8988T (cell line): ENCODE measurements at places on chromosomes 7 and 10.

DNA sequence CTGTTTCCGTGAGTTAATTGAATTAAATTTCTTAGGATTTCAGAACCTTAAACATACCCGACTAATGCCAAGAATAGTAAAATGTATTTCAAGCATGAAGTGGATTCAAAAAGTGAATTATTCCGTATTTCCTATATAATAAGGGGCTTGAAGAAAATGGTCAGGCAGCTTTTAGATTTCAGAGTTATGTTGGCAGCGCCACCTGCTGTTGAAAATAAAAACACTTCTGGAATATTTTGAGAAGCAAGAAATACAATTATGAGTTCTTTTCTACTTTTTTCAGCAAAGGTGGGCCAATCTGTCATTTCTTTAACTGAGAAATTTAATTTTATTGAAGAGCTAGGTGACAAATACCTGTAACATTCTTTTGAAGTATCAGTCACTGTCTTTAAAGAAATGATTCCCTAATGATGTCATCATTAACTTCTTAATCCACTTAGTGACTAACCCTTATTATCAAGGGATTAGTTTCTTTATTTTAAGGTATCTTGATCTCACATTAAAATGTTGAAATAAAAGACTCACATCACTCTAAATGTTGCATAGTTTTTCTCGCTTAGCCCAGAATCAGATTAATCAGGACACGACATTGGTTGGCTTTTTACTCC lies 36.6 kb upstream of the AGR3 start:
- no peak for DNase-seq

DNA sequence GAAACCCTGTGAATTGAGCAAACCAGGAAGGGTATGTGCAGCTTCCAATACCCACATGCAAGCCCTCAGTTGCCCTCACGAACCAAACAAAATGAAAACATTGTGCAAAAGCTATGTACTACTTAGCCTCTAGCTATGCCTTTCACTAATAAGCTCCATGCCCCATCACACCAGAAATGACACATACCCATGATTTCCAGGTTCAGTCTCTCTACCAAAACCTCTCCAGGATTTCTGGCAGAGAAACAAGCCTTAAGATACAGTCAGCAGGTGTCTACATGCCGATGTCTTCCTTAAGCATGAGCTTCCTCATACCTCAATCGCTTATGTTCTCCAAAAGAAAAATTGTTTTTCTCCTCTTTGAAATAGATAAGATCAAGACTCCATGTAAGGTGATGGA lies 527.8 kb upstream of the AUTS2 start:
- no peak for DNase-seq

DNA sequence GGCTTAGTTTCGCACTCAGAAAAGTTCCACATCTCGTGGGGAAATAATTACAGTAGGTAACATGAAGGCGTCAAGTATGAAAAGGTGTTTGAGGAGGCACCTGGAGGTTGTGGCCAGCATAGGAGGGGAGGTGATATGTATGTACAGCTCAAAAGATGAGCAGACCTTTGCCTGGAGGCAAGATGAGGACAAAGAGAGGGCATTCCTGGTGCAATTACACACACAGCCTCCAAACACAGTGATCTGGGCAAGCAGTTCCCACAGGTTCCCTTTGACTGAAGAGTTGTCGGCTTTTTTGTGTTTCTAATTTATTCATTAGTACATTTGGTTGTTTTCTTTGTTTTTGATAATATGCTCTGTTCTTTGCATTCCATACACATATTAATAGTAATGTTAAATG lies 46.9 kb downstream of the CDK14 start:
- DNase-seq: no peak

GRCh38 chr10:50613726-50614443 lies 9.9 kb downstream of the SGMS1 start:
- no peak for DNase-seq

- DNase-seq: no peak
Measured at GRCh38 chr7:156620291-156620675, 20.3 kb upstream of the RNF32 start.

DNA sequence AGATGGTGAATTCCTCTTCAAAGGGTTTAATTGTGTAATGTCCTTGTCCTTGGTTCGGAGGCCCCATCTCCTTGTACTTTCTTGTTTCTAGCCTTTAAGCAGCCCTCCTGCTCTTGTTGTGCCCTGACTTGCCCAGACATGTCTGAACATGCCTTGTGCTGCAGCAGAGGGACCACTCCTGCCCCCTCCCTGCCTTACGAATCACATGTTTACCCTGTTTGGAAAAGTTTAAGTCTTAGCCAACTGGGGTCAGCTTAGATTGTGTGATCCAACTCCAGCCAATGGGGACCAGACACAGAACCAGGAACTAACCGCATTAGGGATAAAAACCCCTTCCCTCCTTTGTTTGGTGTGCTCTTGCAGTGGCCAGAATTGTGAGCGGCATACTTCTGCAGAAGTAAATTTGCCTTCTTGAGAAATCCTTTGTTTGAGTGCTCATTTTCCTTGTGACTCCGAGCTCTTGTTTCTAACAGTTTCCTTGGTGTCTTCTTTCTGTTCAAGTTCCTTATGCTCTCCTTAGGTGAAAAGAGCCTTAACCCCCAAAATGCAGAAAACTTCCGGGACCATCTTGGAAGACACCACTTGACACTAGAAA lies 29.4 kb downstream of the CLRN3 start:
- no peak for DNase-seq

DNA sequence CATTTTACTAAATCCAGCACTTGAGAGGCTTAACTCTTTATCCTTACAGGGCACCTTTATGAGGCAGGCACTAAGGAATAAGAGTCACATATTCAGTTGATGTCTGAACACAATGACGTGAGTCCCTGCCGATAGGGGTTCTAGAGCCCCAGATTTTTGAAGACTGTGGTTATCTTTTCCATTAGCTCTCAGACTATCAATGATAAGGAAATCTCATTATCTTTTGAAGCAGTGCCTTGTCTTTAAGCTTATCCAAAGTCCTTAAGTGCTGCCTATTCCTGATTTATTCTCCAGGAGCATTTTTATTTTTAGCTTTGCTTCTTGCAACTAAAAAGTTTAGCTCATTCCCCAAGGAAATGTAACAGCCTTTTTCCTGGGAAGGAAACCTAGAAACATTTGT lies 444.1 kb upstream of the LRRN3 start:
- no peak for DNase-seq

GRCh38 chr7:92609921-92610518 lies 19.8 kb upstream of the FAM133B start:
- DNase-seq: no peak

GRCh38 chr7:150447966-150448788 lies 2.3 kb upstream of the GIMAP8 start:
- DNase-seq: no peak

- DNase-seq: no peak
Measured at GRCh38 chr10:98135222-98135899, 904 bp downstream of the R3HCC1L start.

GRCh38 chr10:89295597-89295996 lies 6.2 kb upstream of the IFIT2 start:
- DNase-seq: no peak

DNA sequence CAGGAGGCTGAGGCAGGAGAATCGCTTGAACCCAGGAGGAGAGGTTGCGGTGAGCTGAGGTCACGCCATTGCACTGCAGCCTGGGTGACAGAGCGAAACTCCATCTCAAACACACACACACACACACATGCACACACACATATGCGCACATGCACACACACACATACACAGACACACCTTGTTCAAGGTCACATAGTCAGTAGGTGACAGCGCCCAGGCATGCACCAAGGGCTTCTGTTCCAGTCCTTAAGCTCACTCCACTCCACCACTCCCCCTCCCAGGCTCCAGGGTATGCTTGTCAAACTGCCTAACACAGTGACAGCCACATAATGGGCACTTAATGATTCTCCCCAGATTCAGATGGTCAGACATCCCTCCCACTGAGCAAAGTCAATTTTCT lies 37.0 kb downstream of the KCNMA1 start:
- DNase-seq: no peak

DNA sequence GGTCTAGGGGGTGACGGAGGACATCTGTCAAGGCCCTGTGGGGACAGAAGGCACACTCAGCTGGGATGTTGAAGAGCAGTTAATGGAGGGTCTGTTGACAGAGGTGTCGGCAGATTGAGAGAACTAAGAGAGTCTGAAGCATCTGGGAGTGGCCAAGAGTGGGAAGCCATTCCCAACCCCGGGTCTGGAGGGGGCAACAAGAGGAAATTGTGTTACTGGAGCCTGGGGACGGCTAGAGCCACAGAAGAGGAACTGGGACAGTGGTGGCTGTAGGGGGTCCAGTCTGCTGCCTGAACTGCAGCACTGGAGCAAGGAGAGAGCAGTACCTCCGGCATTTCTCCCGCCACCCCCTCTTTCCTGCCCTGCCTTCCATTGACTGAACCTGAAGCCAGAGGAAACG lies 136.6 kb downstream of the CHN2 start:
- no peak for DNase-seq

- DNase-seq: no peak
Measured at GRCh38 chr7:130804220-130804619, 70.2 kb upstream of the KLF14 start.

- DNase-seq: no peak
Measured at GRCh38 chr7:156001496-156002260, 189.4 kb upstream of the SHH start.

- no peak for DNase-seq
Measured at GRCh38 chr7:51354897-51355296, 38.3 kb upstream of the COBL start.

GRCh38 chr7:674454-675410 lies 51.8 kb upstream of the DNAAF5 start:
- DNase-seq: no peak

DNA sequence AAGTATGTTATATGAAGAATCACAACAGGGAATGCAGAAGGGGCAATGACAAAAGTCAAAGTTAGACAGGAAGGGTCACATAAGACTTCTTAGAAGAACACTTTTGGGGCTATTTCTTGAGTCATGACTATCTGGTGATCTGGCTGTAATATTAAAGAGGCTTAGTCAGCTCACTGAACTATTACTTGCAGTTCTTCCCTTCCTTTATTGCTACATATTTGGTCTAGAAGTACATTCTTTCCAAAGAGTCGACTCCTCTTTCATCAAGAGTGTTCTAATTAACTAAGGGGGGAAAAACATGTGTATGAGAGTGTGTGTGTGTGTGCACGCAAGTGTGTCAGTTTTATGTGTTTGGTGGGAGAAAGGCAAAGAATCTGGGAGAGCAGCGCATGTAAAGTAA lies 247.3 kb upstream of the LRRTM3 start:
- DNase-seq: no peak

- DNase-seq: no peak
Measured at GRCh38 chr10:104308439-104308903, 29.8 kb downstream of the ITPRIP start.

DNA sequence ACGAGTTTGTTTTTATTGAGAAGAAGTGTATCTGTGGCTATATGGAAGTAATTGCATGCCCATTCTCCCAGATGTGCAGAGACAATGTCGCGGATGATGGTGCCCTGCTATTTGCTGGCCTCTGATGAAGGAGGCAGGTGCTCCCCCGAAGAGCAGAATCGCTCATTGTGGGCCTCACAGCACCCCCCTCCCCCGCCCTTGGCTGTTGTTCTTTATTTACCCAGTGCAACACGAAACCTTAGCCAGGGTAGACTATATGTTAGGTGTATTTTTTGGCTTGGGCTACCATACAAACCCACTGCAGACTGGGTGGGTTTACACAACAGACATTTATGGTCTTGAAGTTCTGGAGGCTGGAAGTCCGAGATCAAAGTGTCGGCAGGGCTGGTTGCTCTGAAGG lies 3.4 kb upstream of the ADCY1 start:
- DNase-seq: no peak

DNA sequence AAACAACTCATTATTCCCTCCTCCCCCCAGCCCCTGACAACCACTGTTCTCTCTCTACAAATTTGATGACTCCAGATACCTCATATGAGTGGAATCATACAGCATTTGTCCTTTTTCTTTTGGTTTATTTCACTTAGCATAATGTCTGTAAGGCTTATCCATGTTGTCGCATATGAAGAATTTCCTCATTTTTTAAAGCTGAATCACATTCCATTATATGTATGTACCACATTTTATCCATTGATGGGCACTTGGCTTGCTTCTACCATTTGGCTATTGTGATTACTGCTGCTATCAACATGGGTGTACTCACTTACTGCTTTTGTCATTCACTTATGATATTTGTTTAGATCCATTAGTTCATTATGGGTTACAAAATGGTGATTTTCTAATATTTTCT lies 112.8 kb downstream of the BUB3 start:
- no peak for DNase-seq

DNA sequence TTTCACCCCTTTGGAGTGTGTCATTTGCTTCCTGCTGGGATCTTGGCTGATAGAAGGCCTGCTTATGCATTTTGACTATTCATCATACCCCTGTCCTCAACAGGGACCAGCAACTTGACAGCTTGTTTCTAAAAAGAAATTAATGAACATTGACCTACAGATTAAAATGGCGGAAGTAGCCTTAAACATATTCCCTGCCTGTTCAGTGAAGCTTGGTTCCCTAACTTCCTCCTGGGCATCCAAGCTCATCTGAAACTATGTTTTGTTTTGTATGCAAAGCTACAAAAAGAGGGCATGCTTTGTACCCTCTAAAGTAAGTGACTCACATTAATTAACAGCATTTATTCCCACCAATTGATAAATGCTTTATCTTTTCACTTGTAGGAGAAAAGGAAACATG lies 26.8 kb upstream of the CDK14 start:
- no peak for DNase-seq

GRCh38 chr10:24406809-24407483 lies 198.0 kb downstream of the KIAA1217 start:
- DNase-seq: no peak

GRCh38 chr10:106424981-106425380 lies 739.5 kb downstream of the SORCS1 start:
- DNase-seq: no peak

DNA sequence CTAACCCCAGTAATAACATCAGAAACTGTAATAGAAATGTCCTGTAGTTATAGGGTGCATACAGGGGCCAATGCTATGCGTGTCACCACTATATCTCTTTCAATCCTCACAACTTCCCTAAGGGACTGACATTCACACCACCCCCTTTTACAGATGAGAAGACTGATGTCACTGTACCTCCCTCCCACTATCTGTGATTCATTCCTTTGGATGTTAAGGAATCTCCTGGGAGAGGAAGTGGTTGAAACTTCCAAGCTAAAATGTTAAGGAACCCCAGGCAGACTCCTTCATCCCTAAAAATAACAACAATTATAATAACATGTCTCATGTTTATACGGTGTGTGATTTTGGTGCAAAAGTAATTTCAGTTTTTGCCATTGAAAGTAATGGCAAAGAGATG lies 5.4 kb downstream of the COL13A1 start:
- peak; percentile 78 for DNase-seq

DNA sequence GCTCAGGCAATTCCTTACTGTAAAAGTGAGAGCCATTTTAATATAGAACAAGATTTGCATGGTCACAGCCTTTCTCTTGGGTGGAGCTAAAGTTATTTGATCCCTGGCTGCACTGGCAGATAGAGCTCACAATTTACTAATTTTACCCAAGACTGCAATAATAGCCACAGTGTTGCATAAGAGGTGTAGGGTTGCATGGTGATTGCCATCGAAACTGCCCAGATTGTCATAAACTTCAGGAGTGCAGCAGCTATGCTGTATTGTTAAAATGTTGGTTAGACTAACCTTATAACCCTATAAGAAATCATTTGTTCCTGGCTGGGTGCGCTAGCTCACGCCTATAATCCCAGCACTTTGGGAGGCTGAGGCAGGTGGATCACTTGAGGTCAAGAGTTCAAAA lies 50.0 kb downstream of the VCL start:
- no peak for DNase-seq

GRCh38 chr10:75431180-75432111 lies at the start of gene LRMDA:
Gene LRMDA (plus strand): TSS chr10:75431624.
- DNase-seq: peak; percentile 49
